Stimulated activated CD8-positive, alpha-beta memory T cell treated with anti-CD3 and anti-CD28 coated beads, Interleukin-2, amount 100 ng/mL, for 1 hour (primary cell): ENCODE measurements at places on chromosomes 5 and 9.

- DNase-seq: no peak
These were observed 335.3 kb downstream of the DIRAS2 start for GRCh38 chr9:90307167-90307833.

GRCh38 chr9:91119142-91119541 lies 242.6 kb downstream of the AUH start:
- DNase-seq: no peak

DNA sequence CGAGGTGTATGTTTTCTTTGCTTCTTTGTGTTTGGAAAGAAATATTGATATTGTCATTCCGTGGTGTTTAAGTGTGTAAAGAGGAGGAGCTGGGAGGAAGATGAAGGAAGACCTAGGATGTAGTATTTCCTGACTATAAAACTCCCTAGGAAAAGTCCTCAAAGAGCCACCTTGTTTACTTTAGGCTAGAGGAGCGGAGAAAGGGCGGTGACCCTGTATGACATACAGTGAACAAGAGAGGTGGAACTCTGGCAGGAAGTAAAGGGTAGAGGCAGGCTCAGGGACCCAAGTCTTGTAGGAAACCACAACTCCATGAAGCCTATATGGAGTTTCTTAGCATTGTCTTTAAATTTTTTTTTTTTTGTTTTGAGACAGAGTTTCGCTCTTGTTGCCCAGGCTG lies 303.9 kb downstream of the DOCK8 start:
- DNase-seq: no peak

GRCh38 chr5:55577353-55578060 lies 42.7 kb upstream of the PLPP1 start:
- DNase-seq: no peak

GRCh38 chr5:142057697-142058056 lies 44.9 kb upstream of the GNPDA1 start:
- DNase-seq: no peak

- DNase-seq: no peak
These were observed 5.7 kb upstream of the DOCK2 start for GRCh38 chr5:169631360-169631759.

GRCh38 chr9:106467113-106467864 lies 395.7 kb upstream of the ZNF462 start:
- DNase-seq: no peak

- DNase-seq: no peak
These were observed 114.2 kb downstream of the FEM1C start for GRCh38 chr5:115430374-115430773.

DNA sequence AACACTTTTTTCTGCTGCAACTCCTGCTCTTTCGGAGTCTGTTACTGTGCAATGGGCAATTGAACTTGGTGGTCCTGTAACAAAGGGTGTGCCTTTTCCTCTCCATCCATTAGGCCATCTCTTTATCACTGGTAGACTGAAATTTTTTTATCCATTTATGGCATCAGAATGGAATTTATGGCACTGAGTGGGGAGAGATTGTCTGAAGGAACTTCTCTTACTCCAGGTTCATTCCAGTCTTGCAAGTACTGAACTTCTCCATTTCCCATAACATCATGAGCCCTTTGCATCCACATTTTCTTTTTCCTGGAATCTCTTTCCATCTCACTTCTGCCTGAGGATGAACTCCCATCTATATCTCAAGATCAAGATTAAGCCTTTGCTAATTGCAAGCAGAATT lies 10.0 kb downstream of the SLC46A2 start:
- DNase-seq: no peak

DNA sequence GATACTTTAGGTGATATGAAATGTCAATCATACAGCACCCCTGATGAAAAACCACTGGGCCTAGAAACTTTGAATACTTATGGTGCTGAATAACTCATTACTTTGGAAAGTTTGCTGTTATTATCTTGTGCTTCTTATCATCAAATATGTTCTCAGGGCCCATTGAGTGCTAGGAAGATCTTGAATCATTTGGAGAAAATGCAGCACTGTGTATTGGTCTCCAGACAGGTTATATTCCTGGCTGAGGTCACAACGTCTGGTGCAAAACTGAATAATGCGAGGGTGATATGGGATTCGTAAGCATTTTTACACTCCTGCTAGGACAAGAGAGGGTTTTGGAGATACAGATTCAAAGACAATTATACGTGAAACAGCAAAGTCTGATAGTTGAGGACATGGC lies 249.4 kb upstream of the TNC start:
- DNase-seq: no peak

GRCh38 chr9:123658792-123659191 lies 271.1 kb downstream of the DENND1A start:
- no peak for DNase-seq

- DNase-seq: no peak
These were observed 125.7 kb downstream of the NIPBL start for GRCh38 chr5:37002176-37002751.

DNA sequence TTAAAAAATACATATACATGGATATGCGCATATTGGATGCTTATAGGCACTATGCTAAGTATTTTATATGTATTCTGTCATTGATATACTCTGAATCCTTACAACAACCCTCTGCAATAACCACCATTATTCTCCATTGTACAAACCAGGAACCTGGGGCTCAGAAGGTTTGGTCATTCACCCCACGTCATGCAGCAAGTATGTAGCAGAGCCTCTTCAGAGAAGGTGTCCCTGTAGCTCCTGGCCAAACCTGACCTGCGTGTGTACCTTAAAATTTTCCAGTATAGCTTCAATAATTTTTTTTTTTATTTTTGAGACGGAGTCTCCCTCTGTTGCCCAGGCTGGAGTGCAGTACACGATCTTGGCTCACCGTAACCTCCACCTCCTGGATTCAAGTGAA lies 51.9 kb downstream of the MFAP3 start:
- no peak for DNase-seq

DNA sequence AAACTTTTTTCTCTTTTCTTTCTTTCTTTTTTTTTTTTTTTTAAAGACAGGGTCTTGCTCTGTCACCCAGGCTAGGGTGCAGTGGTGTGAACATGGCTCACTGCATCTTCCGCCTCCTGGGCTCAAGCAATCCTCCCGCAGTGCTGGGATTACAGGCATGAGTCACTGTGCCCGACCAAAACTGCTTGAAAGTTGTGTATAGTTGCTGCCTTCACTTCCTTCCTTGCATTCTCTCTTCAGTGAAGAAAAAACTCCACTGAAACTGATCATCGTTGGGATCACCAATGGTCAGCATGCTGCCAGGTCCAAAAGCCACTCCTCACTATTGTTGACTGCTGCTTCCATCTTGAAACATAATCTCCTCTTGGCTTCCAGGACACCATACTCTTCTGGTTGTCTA lies 66.6 kb upstream of the CTNNA1 start:
- DNase-seq: no peak

DNA sequence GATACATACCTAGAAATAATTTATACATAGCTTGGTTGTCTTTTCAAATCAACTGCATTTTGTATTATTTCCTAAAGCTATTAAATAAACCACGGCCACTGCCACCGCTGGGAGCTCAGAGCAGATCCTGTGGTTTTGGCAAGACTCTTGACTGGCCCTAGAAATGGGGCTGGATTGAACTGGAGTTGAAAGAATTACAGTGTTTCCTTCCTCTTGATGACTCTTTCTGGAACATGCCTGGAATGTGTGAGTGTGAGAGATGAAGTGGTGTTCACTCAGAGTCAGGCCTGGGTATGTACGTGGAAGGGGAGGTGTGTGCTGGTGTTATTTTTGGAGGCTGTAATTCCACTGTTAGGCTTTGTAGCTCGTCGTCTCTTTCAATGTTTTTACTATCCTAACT lies 45.9 kb downstream of the TEK start:
- DNase-seq: no peak

DNA sequence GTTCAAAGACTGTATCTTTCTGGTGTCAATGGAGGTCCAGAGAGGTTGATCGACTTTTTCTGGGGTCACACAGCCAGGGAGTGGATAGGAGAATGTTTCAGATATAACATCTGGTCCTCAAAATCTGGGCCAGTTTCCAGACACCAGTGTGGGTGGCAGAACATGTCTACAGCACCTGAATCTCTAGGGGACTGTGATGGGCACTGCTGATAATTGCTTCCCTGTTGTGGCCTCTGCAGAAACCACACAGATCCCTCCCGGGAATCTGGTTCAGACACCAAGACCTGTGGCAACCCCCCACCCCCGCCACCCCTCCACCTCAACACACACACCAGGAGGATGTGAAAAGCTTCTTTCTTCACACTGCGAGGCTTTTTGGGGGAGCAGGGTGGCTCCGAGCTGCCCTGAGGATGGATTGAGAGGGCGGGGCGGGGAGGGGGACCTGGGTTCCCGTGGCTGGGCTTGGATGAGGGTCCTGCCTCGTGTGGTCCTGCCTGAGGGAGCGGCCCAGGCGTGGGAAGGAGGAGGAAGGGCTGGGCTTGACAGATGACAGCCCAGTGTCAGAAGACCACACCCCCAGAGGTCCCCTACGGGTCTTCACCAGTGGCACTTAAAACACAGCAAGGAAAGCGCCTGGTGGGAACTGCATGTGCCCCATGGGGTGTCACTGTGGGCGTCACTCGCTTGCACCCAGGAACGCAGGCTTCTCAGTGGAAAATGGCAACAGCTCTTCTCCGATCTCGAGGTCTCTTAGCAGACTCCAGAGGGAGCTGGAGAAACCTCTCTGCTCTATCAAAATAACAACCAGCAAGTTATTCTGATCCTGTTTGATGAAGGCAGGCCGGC lies 55.2 kb downstream of the TRIP13 start:
- no peak for DNase-seq

- DNase-seq: no peak
These were observed 1711.3 kb upstream of the ACO1 start for GRCh38 chr9:30673132-30673531.

DNA sequence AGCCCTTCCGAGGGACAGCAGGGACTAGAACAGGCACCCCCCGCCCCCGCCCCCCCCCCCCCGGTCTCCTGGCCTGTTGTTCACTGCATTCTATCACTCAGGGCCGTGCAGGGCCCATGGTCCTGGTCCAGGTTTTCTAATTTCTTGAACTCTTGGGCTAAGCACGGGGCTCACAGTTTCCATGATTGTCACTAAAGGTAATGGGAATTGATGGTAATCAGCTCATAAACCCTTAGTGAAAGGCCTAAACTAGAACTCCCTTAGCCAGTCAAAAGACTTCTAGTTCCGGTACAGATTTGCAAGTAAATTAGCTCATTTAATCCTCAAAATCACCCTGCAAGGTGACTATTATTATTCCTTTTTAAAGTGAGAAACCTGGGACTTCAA lies 14.7 kb upstream of the PWWP2A start:
- DNase-seq: no peak

DNA sequence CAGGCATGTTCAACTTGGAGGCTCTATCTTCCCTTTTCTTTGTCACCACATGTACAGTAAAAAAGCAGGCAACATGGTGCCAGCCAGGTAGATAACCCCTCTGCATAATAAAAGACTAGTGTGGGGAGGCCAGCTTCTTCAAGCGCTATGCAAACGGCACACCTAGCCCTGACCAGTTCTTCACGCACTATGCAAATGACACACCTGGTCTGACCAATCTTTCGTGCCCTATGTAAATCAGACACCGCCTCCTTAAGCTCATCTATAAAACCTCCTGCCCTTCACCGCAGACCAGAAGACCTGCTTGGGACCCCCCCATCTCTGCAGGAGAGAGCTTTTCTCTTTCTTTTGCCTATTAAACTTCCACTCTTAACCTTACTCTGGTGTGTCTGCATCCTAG lies 28.1 kb upstream of the UGCG start:
- no peak for DNase-seq

DNA sequence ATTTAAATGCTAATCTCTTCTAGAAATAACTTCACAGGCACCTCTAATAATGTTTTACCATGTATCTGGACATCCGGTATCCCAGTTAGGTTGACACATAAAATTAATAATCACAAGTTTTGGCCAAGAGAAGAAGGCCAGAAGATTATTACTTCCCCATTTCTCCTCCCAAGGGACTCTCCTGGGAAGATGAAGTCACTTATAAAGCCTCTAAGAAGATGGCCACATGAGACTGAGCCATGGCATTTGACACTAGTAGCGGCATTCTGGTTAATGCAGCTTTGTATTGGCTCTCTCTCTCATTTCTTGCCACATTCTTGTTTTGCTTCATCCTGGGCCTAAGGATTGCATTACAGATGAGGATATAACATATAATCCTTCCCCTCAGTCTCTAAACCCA lies 34.5 kb upstream of the RASA1 start:
- no peak for DNase-seq

GRCh38 chr9:71628247-71628646 lies 140.1 kb downstream of the CEMIP2 start:
- no peak for DNase-seq

DNA sequence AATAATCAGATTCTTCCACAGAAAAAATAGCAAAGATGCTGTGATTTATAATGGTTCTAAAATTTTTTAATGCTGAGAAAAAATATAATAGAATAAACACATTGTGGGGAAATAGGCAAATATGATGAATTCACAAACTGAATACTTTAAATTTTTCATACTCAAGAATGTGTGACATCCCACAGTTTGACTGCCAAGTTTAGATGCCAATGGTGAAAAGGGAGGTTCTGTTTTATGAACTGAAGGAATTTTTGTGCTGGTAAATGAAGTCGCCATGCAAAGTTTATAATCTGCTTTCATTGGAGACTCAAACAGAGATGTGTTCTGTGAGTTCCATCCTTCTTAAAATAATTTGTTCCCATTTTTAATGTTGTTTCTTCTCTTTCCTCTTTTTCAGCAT lies 367.5 kb upstream of the ADAMTS16 start:
- DNase-seq: no peak

DNA sequence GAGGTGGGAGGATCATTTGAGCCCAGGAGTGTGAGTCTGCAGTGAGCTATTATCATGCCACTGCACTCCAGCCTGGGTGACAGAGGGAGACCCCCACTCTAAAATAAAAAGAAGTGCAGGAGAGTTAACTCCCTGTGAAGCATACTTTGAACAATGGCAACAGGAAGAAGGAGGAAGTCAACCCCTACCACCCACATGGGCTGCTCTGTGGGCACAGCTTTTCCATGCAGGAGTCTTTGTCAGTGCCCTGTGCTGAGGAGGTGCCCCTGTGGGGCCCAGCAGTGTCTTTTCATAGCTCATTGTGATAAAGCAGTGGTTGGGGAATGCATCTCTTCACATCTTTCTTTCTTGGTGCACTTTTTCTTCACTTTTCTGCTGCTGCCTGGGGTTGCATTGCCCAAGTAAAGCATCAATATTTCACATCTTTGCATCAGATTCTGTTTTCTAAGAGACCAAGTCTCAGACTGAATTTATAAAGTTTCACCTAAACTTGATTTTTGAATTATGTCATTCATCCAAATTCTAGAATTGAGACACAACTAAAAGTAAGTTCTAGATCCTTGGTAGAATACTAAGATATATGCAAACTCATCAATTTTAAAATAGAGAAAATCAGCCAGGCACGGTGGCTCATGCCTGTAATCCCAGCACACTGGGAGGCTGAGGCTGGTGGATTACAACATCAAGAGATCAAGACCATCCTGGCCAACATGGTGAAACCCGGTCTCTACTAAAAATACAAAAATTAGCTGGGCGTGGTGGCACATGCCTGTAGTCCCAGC lies 316.6 kb downstream of the DNAH5 start:
- DNase-seq: no peak

DNA sequence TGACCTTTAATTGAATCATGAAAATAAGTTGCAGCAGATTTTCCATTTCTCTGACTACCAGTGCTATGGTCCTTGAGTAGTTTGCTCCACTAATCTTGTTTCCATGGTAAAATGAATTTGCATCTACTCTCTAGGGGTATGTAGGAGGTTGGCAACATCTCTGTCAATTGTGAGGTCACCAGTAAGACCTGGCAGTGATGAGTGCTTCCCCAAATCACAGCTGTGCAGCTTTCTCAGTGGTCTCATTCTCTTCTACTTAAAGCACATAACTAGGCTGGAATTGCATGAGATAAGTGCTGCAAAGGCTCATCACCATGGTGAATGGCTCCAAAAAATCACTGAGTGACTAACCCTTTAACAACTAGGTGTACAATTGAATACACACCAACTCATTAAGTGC lies 36.3 kb downstream of the ADAMTS19 start:
- DNase-seq: no peak
